ENCODE measurements at places on chromosomes 5 and 9.

DNA sequence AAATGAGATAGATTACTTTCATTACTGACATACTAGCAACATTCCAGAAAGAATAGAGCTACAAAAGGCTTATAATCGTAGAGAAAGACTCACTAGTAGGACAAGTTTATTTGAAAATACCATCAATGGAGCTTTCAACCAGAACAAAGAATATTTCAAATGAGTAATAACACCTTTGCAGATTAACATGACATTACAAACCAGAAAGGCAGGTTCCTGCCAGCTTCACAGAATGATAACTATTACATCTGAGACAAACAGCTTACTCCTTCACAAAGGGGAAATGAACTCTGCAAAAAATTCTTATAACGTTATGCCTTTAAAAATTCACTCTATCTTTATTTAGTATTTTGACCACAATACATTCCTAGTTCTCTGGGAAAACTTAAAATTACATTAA is 103.1 kb downstream of the EPB41L4A start:
- no peak for DNase-seq

DNA sequence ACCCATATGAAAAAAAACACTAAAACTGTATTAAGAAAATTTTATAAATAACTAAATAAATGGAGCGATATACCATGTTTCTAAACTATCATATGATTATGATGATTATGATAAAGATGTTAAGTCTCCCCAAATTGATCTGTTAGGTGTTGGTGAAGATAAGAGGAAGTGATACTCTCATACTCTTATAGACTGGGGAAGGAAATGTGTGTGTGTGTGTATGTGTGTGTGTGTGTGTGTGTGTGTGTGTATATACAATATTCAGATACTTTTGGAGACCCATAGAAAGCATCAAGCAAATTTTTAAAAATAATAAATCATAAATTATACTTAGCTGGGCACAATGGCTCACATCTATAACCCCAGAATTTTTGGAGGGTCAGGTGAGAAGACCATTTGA is 62.9 kb downstream of the TMEM232 start:
- DNase-seq, result no peak

DNA sequence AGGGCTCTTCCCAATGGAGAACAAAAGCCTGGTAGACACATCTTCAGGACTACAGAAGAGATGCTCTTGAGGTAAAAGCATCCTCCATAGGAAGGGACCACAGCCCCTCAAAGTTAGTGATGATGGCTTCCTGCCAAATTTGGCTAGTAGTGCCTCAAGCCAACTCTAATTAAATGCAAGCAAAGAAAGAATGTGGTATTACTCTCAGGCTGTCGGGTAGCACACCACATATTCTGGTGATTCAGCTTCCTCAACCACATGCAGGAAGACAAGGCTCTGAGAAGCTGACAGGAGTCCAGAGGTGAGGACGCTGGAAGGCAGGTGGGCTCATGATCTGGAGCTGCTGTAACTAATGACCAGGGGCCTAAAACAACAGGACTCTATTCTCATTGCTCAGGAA is 37.2 kb upstream of the S1PR3 start:
- DNase-seq, result no peak

DNA sequence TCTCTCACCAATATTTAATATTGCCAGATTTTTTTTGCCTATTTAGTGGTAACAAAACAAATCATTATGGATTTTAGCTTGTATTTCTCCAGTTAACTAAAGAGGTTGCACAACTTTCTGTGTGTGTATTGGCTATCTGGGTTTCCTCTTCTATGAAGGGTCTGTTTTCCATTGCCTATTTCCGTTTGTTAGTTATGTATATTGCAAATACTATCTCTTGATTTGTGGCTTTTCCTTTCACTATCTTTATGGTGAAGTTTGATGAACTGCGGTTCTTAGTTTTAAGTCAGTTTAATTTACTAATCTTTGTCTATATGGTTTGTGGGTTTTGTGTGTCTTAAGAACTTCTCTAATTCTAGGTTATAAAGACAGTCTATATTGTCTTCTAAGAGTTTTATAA is 136.3 kb downstream of the CEP120 start:
- no peak for DNase-seq

GRCh38 chr9:32487981-32488380 is 38.0 kb downstream of the RIGI start:
- no peak for DNase-seq

- DNase-seq, result no peak
Observed at GRCh38 chr9:4622016-4622415, 40.1 kb upstream of the PLPP6 start.

DNA sequence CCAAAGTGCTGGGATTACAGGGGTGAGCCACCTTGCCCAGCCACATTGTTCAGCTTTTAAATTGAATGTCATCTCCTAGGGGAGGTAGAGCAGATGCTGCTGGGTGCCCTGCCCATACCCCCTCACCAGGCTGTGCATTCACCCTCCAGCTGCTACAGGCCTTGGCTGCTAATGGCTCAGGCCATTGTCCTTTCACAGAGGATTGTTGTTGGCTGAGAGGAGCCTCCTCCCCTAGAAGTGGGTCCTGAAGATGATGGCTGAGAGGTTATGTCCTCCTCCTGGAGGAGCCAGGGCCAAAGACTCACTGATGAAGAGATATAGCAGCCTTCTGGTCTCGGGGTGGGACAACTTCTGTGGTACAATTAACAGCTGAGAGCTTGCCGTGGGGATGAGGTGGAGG is 74.6 kb downstream of the PHAX start:
- DNase-seq, result no peak

DNA sequence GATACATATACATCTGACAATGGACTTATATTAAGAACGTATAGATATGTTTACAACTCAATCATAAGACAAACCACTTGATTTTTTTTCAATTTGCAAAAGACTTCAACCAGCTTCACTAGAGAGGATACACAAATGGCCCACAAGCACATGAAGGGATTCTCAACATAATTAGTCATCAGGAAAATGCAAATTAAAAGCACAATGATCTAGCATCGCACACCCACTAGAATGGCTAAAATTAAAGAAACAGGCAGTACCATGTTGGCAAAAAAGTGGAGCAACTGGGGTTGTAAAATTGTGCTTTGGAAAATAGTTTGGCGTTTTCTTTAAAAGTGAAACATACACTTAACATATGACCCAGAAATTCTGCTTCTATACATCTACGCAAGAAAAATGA is 80.0 kb upstream of the TRIO start:
- DNase-seq, result no peak

DNA sequence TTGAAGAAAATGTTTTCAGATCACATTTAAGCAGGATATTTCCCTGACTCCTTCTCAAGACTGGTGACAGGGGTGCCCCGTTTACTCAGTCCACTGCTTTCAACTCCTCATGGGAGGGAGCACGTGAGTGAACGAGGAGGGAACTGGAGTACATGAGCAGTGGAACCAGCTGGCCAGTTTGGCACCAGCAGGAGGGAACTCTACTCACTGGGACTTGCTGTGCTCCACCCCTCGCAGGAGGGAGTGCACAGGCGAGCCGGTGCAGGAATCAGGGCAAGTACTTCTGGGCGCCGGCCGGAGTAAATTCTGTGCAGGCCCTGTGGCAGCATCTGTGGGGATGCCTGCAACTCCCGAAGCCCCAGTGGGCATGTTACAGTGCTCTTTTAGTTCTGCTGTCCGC is 1941.1 kb upstream of the C9orf72 start:
- DNase-seq, result no peak

DNA sequence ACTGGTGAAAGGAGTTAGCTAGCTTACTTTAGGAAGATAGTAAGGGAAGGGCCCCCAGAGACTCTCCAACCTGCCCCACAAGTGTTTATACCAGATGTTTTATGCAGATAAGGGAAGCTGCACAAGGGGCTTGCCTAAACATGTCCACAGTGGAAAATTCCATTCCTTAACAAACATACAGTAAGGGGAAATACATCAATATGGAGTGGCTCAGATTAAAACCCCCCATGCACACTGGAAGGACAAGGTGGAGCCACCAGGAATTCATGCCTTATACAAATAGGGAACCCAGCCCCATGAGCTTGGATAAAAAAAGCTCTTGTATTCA is 106.3 kb upstream of the GPBP1 start:
- no peak for DNase-seq

DNA sequence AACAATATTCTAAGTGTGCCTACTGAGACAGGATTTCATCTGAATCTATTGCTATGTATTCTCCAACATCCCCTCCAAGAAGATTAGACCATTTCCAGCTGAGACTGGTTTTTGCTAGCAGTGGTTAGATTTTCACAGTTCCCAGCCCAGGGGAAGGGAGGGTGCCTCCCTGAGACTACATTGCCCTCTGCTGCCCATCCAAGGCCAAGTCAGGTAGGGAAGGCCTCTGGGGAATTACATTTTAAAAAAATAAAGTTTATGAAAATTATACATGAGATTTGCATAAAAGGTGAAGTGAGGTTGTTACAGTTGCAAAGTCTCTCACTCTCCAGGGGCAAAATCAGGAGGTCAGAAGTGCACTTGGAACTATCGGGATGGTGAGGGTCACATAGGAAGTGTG is 28.0 kb upstream of the SYK start:
- no peak for DNase-seq

DNA sequence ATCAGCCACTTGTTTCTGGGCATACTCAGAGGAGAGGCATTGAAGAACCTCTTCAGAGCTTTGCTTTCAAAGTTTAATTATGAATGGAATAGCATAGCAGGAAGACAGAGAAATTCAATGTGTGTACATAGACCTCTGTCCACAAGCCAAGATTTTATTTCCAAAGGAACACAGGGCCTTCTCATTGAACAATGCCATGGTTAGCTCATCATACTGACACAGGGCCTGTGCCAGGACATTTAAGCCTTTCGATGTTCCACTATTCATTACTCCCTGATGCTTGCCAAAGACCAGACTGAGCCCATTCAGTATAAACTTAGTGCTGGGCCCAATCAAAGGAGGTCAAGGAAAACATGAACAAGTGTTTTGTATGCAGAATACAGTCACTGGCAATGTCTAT is 280.8 kb downstream of the FBXL17 start:
- no peak for DNase-seq

DNA sequence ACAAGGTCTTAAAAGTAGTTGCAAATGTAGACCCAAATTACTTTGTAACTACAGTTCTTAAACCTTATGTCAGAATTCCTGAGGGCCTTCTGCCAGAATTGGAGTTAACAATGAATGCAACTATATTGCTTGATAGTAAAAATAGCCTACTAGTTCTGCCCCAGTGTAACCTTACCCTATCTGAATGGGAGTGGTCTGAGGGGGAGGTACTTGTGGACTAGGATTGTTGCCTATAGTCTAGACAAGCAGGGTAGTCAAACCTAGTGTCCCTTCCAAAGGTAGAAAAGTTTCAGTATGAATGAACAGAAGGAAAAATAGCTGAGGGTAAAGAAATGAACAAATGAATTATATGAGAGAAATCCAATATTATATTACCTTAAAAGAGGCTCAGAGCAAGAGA is 242.2 kb downstream of the PJA2 start:
- no peak for DNase-seq

GRCh38 chr9:116724123-116724522 is 37.0 kb downstream of the TRIM32 start:
- no peak for DNase-seq

GRCh38 chr9:77710965-77711648 is 63.0 kb upstream of the GNA14 start:
- DNase-seq, result no peak

- DNase-seq, result no peak
Observed at GRCh38 chr5:91095786-91096385, 287.2 kb downstream of the ARRDC3 start.

- DNase-seq, result no peak
Observed at GRCh38 chr5:80255431-80255810, 427 bp downstream of the SERINC5 start.

GRCh38 chr9:76032797-76033373 is 142.4 kb downstream of the PCSK5 start:
- no peak for DNase-seq

DNA sequence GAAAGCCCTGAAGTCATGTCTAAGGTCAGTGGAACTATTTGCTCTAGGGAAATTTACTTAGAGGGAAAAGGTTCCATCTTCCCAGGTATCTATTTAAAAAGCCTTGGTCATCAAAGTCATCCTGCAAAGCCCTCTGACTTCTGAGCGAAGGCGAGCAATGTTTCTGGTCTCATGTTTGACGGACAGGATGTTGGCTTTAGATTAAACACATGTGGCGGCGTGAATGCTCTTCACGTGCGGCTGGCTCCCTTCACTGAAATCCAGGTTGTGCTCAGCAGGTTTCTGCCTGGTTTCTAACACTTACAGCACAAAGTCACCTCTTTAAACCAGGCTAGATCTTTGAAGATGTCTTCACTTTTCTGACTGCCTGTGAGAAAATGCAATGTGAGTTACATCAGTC is 5.7 kb upstream of the ZBTB34 start:
- no peak for DNase-seq

DNA sequence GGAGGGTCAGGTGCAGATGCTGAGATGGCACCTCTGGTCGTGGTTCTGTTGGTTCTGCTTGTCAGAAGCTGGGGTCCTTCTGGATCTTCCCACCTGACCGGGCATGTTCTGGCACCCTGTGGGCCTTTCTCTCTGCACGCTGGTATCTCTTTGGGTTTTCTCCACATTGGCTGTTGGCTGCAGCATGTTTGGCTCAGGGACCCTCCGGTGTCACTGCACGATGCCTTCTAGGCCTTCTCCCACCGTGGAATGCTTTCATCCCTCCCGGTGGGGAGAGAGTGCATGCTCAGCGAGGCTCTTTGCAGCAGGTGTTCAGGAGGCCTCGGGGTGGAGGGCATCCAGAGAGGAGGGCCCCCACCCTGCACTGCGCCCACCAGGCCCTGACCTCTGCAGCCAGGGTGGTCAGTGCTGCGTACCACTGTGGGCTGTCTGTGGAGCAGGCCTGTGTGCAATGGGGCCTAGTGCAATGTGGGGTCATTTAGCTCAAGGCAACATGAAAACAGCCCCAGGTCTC is 119.4 kb downstream of the WNK2 start:
- DNase-seq, result no peak

DNA sequence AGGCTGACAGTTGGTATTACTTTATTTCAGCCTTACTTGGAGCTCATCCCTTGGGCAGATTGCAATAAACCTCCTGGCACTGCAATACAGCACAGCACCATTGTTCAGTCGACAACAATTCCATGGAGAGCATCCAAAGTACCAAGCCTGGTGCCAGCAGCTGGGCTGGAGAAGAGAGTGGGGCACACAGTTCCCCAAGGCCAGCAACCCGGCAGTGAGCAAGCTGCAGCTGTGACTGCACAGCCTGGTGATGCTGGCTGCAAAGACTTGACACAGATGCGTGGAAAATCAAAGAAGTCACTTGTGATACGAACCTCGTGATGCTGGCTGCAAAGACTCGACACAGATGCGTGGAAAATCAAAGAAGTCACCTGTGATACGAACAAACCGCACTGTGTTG is 125.4 kb downstream of the ATPSCKMT start:
- no peak for DNase-seq

GRCh38 chr9:70923961-70924360 is 197.5 kb downstream of the TRPM3 start:
- DNase-seq, result no peak
